ENCODE measurements at places on chromosomes 7 and 10. TPM values are rescaled to one million over a fixed set of nuclear protein-coding genes. Genes with fewer than 3 reads are reported as not detected.

- DNase-seq = no peak
Measured at GRCh38 chr10:14144451-14144850, 186.3 kb downstream of the FRMD4A start.

- DNase-seq = no peak
Measured at GRCh38 chr7:134814730-134815364, 35.4 kb downstream of the CALD1 start.

DNA sequence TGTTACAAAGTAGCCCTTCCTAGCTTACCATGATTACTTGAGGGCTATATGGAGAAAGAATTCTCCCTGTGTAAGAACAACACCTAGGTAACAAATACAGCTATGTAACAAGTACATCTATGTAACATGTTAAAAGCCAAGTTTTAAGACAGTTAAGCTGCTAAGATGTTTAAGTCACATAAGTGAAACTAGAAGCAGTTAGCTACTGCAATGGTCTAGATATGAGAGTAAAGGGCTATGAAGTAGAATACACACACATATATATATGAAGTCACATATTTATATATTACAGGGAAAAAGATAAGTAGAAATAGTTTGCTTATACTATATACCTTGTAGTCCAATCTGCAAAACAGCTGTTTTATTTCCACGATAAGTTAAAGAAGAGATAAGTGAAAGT, 14.4 kb downstream of the POT1 start:
- DNase-seq = no peak

The ZDHHC6 gene
- total RNA-seq = 12.6 TPM

DNA sequence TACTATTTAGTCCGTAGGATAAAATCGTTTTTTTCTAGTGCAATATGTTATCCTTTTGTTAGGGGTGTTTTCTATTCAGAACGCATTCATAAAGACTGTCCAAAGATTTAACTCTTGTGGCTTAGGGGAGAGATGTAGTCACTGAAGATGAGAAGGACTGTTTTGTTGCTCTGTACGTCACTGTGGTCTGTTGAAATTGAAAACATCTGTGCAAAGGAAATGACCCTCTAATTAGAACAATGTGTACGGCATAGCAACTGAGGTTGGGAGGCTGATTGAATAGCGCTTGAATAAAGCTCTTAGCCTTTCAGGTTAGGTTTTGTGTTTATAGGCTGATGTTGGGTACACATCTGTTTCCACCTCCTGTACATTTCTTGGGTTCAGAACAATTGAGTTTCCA, 453.4 kb upstream of the AKR1E2 start:
- no peak for DNase-seq

The TMEM140 gene
- total RNA-seq = not detected

- DNase-seq = no peak
Measured at GRCh38 chr7:66213637-66214036, 8.5 kb downstream of the TPST1 start.

The NODAL gene
- total RNA-seq = not detected

- DNase-seq = no peak
Measured at GRCh38 chr10:129033790-129034272, 433.2 kb upstream of the MGMT start.

The SFTPA1 gene
- total RNA-seq = not detected

The ARPC1A gene
- 193 TPM for total RNA-seq

GRCh38 chr10:121532292-121532864, 65.9 kb downstream of the FGFR2 start:
- DNase-seq = no peak

DNA sequence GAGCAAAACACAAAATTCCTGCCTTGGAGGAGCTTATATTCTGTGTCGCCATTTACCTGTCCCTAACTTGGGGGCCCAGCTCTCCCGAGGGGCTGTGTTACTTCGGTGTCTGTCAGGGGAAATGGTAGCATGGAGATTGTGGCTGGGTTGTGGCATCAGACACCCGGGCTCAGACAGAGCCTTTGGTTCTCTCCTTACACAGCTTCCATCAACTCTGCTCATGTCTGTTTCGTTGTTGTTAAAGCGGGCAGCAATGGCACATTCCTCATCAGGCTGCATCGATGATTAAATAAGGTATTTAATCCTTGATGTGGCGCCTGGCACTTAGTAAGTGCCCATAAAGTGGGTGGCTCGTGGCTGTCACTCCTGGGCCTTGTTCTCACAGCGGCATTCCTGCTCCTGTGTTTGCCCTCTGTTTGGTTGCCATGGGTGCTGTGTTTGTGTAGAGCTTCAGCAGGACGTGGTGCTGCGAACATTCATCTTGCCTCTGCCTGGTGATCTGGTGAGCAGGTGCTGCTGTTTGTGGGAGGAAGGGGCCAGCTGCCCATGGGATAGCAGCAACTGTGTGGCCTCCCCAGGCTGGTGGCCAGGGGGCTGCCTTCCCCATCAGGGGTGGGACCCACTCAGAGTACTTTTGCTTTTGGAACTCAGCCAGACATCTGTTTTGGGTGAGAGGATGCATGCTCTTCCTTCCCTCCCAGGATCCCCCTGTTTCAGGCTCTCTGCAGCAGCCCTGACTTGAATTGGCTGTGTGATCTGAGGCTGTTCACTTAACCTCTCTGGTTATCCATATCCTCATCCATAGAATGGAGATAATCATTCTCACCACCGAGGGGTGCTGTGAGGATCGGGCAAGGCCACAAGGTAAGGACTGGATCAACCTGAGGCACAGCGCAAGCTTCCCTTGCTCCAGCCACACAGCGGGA, 207.2 kb upstream of the SVIL start:
- DNase-seq = peak; percentile 37

DNA sequence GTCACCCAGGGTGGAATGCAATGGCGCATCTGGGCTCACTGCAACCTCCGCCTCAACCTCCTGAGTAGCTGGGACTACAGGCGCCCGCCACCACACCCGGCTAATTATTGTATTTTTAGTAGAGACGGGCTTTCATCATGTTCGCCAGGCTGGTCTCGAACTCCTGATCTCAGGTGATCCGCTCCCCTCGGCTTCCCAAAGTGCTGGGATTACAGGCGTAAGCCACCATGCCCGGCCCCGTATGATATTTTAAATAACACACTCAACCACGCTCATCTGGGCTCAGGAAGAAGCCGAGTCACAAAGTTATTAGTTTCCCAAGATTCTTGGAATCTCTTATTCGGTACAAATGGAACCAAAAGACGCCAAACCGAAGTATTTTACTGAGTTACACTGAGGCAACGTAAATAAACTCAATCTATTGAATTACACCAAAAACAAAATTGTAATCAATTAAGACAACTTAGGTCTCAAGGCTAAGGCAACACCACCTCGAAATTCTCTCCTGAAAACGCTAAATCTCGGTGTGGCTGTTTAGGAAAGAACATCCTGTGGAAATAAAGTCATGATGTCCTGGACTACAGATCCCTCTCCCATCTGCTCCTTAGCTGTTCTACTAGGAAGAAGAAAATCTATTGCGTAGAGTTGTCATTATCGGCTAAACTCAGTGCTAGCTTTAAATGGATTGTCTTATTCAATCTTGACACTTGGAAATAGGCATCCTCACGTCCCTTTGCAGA, 910 bp downstream of the ARHGAP19 start:
- DNase-seq = no peak

GRCh38 chr10:37856881-37857286, 526 bp downstream of the ZNF248 start:
- peak; percentile 62 for DNase-seq

DNA sequence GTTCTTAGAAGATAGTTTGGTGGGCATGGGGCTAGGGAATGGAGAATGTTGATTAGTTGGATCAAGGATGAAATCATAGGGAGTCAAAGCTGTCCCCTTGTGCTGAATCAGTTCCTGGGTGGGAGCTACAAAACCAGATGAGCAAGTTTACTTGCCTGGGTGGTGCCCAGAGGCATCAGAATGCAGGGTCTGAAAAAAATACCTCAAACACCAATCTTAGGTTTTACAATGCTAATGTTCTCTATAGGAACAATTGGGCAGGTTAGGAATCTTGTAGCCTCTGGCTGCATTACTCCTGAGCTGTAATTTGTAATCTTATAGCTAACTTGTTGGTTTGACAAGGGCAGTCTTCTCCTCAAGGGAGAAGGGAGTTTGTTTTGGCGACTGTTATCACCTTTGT, 34.4 kb downstream of the LHFPL3 start:
- peak; percentile 34 for DNase-seq

DNA sequence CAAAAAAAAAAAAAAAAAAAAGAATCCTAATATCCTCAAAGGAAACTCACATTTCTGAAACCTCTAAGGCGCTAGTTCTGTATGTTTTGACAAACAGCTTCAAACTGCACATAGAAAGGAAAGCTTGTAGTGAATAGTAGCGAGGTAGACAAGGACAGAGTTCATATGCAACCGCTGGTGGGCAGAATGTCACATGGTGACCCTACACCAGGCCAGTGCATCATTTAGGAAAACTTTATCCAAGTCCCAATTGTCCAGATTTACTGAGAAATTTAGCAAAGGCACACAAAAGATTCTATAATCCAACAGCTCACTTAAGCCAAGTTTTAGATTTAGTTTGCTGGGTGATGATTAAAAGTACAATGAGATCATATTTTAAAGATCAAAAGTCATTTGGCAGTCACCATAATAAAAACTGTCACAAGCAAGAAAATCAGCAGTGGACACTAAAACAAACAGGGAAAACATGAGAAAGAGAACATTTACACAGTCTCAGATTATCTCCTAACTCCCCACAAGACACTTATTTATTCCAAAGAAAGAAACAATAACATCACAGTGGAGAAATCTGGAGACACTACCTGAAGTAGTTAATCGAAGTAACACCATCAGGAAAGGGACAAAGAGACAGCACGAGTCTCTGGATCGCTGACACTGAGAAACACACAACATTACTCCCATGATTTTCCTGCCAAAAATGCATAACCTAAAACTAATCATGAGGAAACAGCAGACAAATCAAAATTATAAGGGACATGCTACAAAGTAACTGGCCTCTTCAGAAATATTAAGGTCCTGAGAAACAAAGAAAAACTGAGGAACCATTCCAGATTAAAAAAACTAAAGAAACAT, 20.2 kb downstream of the FAM204A start:
- no peak for DNase-seq

The OR2A42 gene
- not detected for total RNA-seq

The RHOBTB1 gene
- 6.7 TPM for total RNA-seq

The TMEM229A gene
- not detected for total RNA-seq

- DNase-seq = no peak
Measured at GRCh38 chr7:95396136-95397032, at the start of gene PON3. Gene PON3, minus strand, starts transcription at chr7:95396375. Its CDS starts 25 bp downstream, at chr7:95396350.

The VIPR2 gene
- not detected for total RNA-seq

- DNase-seq = no peak
Measured at GRCh38 chr7:101860316-101861217, 43.1 kb downstream of the CUX1 start.

- no peak for DNase-seq
Measured at GRCh38 chr10:78956391-78956790, 112.4 kb upstream of the ZMIZ1 start.

DNA sequence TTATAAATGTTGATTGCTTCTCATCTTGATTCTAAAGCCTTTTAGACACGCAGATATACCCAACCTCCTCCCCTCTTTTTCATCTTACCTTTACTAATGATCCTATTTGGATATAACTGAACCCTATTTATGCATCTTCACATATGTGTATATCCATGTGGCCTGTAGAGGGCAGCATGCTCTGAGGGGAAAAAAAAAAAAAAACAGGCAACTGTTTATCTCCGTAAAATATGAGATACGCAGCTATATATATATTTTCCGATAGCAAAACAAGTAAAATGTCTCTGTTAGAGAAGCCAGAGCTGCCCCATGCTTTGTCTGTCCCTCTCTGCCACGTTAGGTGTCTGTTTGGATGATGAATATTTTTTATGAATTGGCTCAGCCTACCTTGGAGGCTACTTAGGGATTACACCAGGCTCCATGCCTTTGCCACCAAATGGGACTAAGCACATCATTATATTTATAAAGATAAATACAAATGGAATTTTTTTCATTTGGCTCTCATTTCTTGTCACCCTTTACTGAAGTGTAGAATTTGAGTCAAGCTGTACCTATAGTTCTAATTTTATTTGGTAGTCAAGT, 174.8 kb upstream of the FZD1 start:
- DNase-seq = peak; percentile 40

The NPC1L1 gene
- total RNA-seq = 0.04 TPM

The FZD1 gene
- 3.1 TPM for total RNA-seq

DNA sequence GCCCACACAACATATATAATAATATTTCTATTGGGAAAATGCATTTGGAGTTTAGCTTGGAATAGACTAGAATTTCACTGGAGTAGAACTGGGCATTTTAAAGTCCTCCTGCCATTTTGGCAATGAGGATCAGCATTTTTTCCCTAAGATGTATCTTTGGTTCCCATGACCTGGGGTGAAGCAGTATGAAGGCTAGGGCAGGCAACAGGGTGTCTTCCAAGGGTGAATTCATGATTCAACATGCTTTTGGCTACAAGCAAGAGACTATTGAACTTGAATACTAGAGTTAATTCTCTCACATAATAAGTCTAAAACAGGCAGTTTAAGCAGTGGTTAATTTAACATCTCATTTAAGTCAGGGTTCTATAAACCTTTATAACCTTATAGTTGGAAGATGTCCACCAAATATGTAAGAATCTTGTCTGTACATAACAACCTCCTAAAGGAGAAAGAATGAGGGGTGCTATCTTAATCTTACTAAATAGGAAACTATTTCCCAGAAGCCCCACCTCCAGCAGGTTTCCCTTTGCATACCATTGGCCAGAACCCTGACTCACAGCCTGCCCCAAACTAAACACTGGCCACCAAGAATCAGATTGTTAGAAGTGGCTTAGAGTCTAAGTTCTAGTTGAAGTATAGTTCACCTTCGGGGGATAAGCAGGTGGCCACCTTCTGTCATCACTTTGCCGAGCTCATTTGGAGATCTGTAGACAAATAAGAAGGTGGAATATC, 96.0 kb upstream of the PRPS1L1 start:
- no peak for DNase-seq

- DNase-seq = no peak
Measured at GRCh38 chr10:11236234-11236633, 218.6 kb downstream of the CELF2 start.

DNA sequence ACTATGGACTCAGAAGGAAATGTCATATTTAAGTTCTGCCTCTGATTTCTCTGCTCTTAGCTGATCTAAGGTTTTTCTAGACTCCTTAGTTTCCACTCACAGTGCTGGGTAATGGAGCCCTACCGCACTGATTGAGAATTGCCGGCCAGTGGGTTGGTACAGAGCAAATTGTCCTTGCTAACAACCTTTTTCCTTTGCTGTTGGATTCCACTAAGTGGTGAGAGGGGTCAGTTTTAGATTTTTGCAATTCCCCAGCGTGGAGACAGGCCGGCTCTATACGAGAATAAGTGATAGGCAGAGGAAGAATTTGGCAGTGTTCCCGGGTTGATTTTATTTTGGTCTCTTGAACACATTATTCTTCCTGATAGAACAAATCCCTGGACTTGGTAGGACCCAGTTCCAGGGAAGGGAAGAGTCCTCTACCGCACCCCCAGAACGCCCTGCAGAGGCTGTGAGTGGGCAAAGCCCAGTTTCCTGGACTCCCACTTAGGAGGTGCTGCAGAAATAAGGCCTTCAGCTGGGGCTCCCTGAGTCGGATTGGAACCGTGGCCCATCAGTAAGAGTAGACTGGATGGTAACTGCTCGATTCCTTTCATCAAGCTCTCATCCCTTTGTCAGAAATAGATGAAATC, 3.0 kb upstream of the NRP1 start:
- DNase-seq = peak; percentile 90

GRCh38 chr7:135901585-135902540, 75.3 kb downstream of the MTPN start:
- DNase-seq = no peak

- peak; percentile 19 for DNase-seq
Measured at GRCh38 chr7:139772115-139772514, 5.7 kb downstream of the HIPK2 start.

The SPDYE2 gene
- total RNA-seq = not detected

- no peak for DNase-seq
Measured at GRCh38 chr10:121516093-121516865, 82.0 kb downstream of the FGFR2 start.

- no peak for DNase-seq
Measured at GRCh38 chr10:31070691-31071090, 39.0 kb upstream of the ZNF438 start.
